CD4-positive, alpha-beta memory T cell (primary cell): ENCODE measurements at places on chromosomes 1 and 21.

- no peak overlapping the region for H3K4me3 ChIP-seq
- no peaks in the 10 kb centered on the region for H3K4me1 ChIP-seq
- H3K36me3 ChIP-seq = no peaks in the 10 kb centered on the region
- no peak overlapping the region for H3K27ac ChIP-seq
Observed at GRCh38 chr21:45461369-45461750, 56.4 kb downstream of the COL18A1 start.

- no peak for DNase-seq
- no peaks in the 10 kb centered on the region for H3K27me3 ChIP-seq
- peak overlapping the region; percentile 36 for H3K4me3 ChIP-seq
- peaks cover 8% of the 10 kb centered on the region for H3K36me3 ChIP-seq
- H3K27ac ChIP-seq = peak overlapping the region; percentile 46
Observed at GRCh38 chr21:44938772-44939531, 877 bp upstream of the SLX9 start.

GRCh38 chr1:169949139-169949538 is 55.4 kb upstream of the SCYL3 start:
- H3K4me3 ChIP-seq = no peak overlapping the region
- H3K27me3 ChIP-seq = no peaks in the 10 kb centered on the region
- no peaks in the 10 kb centered on the region for H3K4me1 ChIP-seq
- no peak for DNase-seq

DNA sequence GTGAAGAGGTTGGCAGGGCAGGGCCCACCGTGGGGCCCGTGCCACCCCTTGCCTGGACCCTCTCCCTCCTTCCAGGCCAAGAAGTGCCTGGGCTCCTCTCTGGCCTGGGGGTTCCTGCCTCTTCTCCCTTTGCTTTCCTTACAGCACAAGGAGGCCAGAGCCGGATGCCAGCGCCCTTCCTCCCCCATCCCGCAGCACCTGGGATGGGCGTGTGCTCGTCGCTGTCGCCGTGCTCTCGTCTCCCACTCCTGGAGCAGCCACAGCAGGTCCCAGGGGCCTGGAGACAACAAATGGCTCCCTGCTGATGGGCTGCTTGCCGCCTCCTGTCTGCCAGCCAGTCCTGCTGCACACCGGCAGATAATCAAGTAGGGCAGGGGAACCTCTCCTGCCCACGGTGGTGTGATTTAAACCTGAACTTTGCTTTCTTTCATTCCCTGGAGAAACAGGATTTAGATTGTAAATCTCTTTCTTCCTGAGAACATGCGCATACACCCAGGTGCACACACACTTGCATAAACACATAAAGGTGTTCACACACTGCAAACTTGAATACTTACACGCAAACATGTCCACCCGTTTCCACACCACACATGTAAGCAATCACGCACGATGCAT is 50.8 kb upstream of the POU3F1 start:
- no peak overlapping the region for H3K4me3 ChIP-seq
- DNase-seq = no peak
- H3K4me1 ChIP-seq = no peaks in the 10 kb centered on the region
- no peak overlapping the region for H3K27ac ChIP-seq
- no peaks in the 10 kb centered on the region for H3K36me3 ChIP-seq
- no peaks in the 10 kb centered on the region for H3K27me3 ChIP-seq

DNA sequence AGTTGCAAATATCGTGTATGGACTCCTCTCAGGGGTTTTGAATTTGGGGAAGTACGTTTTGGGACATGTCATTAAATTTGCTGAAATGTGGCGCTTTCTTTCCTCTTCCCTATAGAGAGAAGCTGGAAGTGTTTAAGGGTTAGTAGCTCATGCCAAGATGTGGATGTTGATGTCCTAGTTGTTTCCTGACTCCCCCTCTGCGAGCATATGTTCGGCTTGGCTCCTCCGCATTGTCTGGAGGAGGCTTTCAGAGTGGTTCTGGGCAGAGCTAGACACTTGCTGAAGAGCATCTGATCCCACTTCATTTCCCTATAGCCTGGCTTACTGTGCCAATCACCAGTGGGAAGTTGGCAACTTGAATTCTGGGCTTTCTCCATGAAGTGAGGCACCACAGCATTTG is 347.4 kb upstream of the B3GALT2 start:
- DNase-seq = no peak
- no peaks in the 10 kb centered on the region for H3K27me3 ChIP-seq
- no peak overlapping the region for H3K4me3 ChIP-seq
- H3K27ac ChIP-seq = no peak overlapping the region
- no peaks in the 10 kb centered on the region for H3K36me3 ChIP-seq

GRCh38 chr1:66315671-66316070 is 218.3 kb upstream of the SGIP1 start:
- no peak overlapping the region for H3K4me3 ChIP-seq
- no peak overlapping the region for H3K27ac ChIP-seq

- no peaks in the 10 kb centered on the region for H3K36me3 ChIP-seq
- peaks cover 9% of the 10 kb centered on the region for H3K27me3 ChIP-seq
- H3K4me3 ChIP-seq = no peak overlapping the region
- H3K27ac ChIP-seq = no peak overlapping the region
Observed at GRCh38 chr1:225494789-225495359, 67.0 kb upstream of the LBR start.

GRCh38 chr1:7501084-7501491 is 270.0 kb upstream of the VAMP3 start:
- no peak overlapping the region for H3K27ac ChIP-seq
- no peak overlapping the region for H3K4me3 ChIP-seq
- no peaks in the 10 kb centered on the region for H3K4me1 ChIP-seq
- no peak for DNase-seq
- H3K27me3 ChIP-seq = no peaks in the 10 kb centered on the region

GRCh38 chr1:215523906-215524305 is 43.2 kb upstream of the KCTD3 start:
- no peak overlapping the region for H3K4me3 ChIP-seq
- H3K27ac ChIP-seq = no peak overlapping the region
- DNase-seq = no peak
- H3K4me1 ChIP-seq = no peaks in the 10 kb centered on the region

- H3K27ac ChIP-seq = no peak overlapping the region
- H3K4me1 ChIP-seq = no peaks in the 10 kb centered on the region
- H3K4me3 ChIP-seq = no peak overlapping the region
Observed at GRCh38 chr21:44444286-44444931, 10.9 kb upstream of the LRRC3 start.

DNA sequence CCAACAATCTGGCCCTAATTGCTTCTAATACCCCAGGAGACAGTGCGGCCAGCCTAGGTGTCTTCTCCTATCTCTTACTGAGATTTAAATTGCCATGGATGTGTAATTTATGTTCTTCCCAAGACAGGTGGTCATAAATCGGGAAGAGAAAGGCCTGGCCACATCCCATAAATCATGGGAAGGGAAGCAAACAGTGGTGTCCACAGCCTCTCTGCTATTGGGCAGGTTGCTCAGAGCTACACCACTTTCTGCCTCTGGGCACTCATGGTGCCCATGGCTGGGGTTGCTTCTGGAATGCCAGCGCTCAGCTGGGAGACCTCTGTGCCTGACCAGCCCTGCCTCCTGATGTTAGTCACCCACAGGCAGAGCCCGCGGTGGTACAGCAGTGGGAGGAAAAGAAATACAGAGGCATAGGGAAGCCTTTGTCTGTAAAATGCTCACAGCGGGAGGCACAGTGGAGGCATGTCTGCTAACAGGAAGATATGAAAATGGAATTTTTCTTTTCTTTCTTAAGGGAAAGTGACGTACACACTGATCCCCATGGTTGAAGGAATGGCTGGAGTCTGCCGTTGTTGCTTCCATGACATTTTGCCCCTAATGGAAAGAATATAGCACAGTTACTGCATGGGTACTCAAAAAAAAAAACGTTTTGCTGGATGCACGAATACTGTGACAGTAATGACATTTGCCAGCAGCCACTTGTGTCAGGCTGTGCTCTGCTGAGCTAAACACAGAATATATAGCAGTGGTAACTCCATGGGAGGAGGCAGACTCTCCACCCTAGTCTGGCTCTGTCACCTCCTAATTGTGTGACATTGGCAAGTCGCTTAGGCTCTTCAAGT is 21.9 kb downstream of the MTARC1 start:
- no peaks in the 10 kb centered on the region for H3K4me1 ChIP-seq
- no peaks in the 10 kb centered on the region for H3K27me3 ChIP-seq
- no peak for DNase-seq
- no peaks in the 10 kb centered on the region for H3K36me3 ChIP-seq
- no peak overlapping the region for H3K27ac ChIP-seq

GRCh38 chr1:104028416-104029035 is 278.8 kb downstream of the AMY1C start:
- no peak overlapping the region for H3K27ac ChIP-seq
- no peaks in the 10 kb centered on the region for H3K27me3 ChIP-seq
- H3K4me1 ChIP-seq = no peaks in the 10 kb centered on the region
